Amniotic stem cell (primary cell): ENCODE measurements at places on chromosomes 12 and 14.

DNA sequence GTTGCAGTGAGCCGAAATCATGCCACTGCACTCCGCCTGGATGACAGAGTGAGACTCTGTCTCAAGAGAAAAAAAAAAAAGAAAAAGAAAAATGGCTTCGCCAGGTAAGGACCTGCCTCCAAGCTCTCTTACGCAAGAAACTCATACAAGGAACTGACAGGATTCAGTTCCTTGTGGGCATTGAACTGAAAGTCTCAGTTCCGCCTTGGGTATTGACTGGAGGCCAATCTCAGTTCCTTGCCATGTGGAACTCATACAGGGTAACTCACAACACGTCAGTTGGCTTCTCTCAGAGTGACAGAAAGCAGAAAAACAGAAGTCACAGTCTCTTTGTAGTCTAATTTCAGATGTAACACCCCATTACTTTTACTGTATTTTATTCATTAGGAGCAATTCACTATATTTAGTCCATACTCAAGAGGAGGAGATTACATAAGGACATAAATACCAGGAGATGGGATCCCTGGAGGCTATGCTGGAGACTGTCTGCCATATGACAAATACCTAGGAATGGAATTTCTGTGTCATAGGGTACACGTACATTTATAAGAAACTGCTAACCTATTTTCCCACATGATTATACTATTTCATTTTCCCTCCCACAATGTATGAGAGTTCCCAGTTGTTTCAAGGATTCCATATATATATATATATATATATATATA, 11.4 kb upstream of the NOPCHAP1 start:
- no peak for DNase-seq

GRCh38 chr12:127550271-127550670, 716.7 kb upstream of the TMEM132C start:
- no peak for DNase-seq

DNA sequence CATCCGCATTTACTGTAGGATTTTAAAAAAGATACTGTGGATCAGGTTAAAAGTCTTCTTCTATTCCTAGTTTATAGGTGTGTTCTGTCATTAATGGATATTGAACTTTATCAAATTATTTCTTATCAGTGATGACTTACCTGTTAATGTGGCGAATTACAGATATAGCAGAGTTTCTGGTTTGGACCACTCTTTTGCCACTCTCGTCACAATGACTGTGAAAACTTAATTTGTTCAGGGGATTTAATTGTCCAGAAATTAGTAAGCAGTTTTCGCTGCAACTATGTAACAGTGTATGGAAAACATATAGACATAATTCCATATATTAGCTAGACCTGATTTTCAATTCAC, 14.9 kb downstream of the COCH start:
- DNase-seq: no peak

- peak; percentile 70 for DNase-seq
Measured at GRCh38 chr12:24960222-24960855, 11.4 kb upstream of the BCAT1 start.

- no peak for DNase-seq
Measured at GRCh38 chr14:100878271-100879146, 25.0 kb downstream of the RTL1 start.

DNA sequence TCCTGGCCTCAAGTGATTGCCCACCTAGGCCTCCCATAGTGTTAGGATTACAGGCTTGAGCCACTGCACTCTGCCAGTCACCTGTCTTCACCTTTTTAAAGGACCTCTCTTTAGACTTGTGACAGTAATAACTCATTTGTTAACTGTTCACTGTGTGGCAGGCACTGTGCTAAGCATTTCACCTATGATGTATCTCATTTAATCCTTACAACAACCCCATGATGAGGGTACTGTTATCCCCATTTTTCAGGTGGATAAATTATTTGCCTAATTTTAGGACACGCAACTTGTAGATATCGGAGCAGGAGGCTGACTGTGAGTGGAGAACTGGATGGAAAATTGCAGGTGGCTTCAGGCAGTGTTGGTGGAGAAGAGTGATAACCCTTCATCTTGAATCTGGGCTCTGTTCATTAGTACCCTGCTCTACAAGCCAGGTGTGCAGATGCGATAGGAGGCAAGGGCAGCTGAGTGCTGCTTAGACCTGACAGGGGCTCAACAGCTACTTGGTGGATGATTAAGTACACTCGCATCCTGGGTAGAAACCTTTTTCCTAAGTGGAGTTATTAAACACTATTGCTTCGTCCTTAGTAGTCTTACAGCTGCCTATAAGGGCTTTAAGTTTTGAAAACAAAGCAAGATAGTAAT, 2.7 kb downstream of the TCTN1 start:
- DNase-seq: no peak

GRCh38 chr14:95248432-95248831, 71.3 kb downstream of the CLMN start:
- DNase-seq: no peak

- no peak for DNase-seq
Measured at GRCh38 chr12:93712200-93712599, 35.0 kb downstream of the CRADD start.

- DNase-seq: no peak
Measured at GRCh38 chr14:77862154-77862786, 62.4 kb downstream of the ADCK1 start.

DNA sequence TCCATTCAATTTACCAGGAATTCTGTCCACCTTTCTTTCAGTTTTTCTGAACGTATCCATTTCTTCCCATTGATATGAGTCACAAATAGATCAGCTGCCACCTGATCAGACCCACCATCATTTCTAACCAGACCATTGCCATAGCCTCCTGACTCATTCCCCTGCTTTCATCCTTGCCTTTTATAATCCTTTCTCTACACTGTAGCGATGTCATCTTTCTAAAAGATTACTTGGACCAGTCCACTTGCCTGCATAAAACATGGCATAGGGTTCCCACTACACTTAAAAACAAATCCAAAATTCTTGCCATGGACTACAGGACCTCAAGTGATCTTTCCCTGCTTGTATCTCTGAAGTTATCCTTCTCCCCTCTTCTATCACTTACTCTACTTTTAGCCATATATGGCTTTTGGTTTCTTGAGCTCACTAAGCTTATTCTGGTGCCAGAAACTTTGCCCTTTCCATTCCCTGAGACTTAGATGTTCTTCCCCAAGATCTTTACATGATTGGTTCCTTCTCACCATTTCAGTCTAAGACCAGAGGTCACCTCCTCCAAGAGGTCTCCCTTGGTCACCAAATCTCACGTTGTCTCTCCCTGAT, 149.5 kb upstream of the KRR1 start:
- no peak for DNase-seq

DNA sequence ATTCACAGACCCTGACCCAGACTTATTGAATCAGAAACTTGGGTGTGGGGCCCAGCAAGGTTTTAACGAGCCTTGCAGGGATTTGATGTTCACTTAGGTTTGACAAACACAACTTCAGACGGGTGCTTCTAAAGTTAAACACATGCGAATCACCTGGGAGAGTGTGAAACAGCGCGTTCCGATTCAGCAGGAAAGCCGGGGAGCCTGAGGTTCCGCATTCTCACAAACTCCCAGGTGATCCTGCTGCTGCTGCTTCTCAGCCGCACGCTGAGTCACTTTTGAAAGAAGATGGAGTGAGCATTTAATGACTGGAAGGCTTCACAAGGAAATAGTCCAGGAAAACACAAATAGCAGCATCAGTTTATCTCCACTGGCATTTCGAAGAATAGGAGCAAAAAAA, 44.2 kb upstream of the DDX11 start:
- no peak for DNase-seq

- no peak for DNase-seq
Measured at GRCh38 chr12:109446-109845, 42.9 kb downstream of the IQSEC3 start.

GRCh38 chr12:106981788-106982187, 5.2 kb downstream of the MTERF2 start:
- DNase-seq: no peak

DNA sequence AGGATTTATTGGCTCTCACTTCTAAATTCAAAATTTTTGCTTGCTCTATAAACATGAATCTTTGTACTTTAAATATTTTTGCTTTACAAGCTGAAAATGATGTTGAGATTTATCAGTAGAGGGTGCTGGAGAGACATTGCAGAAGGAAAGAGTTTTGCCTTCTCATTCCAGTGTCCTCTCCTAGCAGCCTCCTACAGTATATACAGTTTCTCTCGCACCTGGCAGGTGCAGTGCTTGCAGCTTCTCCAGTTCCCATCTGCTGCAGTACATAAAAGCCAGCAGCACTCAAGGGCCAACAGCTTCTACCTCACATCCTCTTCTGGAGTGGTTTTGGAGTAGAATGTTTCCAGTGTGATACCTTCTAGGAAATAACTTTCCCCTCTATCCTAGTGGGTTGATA, 601.8 kb upstream of the ATXN7L3B start:
- no peak for DNase-seq

- DNase-seq: no peak
Measured at GRCh38 chr12:26534071-26534470, 298.9 kb downstream of the ITPR2 start.

- DNase-seq: no peak
Measured at GRCh38 chr12:131867891-131868675, 26.3 kb upstream of the ULK1 start.

GRCh38 chr14:90087433-90087832, 25.6 kb downstream of the KCNK13 start:
- DNase-seq: no peak

DNA sequence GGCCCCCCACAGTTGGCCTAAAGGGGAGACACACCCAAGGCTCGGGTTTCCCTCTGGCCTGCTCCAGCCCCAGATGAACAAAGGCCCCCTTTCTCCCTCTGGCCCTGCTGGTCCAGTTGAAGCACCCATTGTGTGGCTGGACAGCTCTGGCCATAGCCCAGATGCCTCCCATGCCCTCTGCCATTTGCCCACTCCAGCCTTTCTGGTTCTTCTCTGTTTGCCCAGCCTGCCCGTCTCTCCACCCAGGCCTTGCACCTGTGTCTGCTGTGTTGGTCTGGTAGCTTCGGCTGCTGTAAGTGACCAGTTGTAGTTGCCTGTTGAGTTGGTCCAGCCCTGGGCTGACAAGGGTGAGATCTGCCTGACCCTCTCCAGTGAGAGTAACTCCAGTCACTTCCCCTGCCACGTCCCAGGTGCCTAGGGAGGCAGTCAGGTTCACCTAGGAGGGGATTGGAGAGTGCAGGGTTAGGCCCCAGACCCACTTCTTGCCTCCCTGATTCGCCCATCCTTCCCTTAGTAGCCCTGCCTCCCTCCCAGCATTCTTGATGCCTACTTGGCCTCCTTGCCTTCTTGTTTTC, 3.0 kb downstream of the B4GALNT1 start:
- no peak for DNase-seq
